ENCODE measurements at places on chromosomes 13 and 19.

GRCh38 chr19:7246601-7247000 lies 47.6 kb downstream of the INSR start:
- no peak for DNase-seq

DNA sequence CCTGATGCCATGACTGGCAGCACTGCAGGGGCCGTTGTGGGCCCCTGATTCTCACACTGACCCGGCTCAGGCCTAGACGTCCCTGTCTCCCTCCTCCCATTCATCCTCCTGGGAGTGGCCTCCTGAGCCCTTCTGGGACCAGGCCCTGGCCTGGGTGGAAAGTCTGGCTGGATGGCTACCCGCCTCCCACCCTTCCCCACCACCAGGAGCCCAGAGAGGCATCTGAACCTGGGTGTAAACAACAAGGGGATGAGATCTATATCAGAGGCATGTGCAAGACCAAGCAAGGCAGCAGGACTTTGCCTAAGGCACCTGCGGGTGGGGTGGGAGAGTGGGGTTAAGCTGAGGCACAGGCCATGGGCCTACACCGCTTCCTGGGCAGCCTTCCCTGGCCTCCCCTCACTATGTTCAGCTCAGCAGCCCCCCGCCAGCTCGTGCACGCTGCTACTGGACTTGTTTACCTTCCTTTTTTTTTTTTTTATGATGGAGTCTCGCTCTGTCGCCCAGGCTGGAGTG lies 22.0 kb upstream of the ASPDH start:
- DNase-seq = no peak

GRCh38 chr13:79281339-79281747 lies 124.7 kb downstream of the RBM26 start:
- peak; percentile 96 for DNase-seq

DNA sequence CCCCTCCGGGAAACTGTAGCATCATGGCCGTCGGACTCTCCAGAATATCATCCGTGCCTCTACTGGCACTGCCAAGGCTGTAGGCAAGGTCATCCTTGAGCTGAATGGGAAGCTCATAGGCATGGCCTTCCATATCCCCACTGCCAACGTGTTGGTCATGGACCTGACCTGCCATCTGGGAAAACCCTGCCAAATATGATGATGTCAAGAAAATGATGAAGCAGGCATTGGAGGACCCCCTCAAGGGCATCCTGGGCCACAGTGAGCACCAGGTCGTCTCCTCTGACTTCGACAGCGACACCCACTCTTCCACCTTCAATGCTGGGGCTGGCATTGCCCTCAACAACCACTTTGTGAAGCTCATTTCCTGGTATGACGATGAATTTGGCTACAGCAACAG lies 41.9 kb upstream of the CALM3 start:
- no peak for DNase-seq

GRCh38 chr13:35976126-35976525 lies 155.1 kb downstream of the DCLK1 start:
- no peak for DNase-seq

- DNase-seq = no peak
These were observed 3.2 kb upstream of the PRR36 start for GRCh38 chr19:7877249-7877836.
